Effector memory CD8-positive, alpha-beta T cell (primary cell): ENCODE measurements at places on chromosomes 1 and 21.

DNA sequence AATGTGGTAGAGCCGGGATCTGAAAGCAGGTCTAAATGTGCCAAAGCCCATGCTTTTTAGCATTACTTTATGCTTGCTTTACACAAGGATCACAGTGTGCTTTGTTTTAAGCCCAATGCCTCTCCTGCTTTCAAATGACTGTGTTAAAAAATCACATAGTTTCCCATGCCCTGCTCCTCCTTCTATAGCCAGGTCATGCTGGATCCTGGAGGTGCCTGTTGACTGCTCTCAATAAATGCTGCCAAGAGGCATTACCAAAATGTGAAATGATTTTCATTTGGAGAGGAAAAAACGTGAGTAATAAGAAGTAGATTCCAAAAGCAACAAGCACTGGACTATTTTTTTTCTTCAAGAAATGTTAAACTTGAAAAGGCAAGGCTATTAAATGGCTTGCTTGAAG, 420.7 kb upstream of the USP24 start:
- DNase-seq: no peak

- DNase-seq: no peak
Measured at GRCh38 chr1:172561252-172561651, 28.3 kb downstream of the SUCO start.

DNA sequence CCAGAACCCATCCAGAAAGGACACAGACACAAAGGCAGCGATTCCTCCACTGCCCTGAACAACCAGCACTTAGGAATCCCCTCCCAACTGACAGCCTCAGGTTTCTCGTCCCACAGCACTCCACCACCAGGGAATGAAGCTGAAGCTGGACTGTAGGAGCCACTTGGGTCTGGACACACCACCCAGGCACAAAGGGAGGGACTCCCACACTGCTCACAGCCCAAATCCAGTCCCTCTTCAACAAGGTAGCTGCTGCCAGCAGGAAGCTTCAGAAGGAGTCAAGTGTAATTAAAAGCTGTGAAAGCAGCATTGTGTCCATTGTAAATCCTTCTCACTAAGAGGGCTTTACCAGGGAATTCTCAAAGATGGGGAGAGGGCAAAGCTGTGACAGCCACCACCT, 29.0 kb downstream of the LMX1A start:
- no peak for DNase-seq

DNA sequence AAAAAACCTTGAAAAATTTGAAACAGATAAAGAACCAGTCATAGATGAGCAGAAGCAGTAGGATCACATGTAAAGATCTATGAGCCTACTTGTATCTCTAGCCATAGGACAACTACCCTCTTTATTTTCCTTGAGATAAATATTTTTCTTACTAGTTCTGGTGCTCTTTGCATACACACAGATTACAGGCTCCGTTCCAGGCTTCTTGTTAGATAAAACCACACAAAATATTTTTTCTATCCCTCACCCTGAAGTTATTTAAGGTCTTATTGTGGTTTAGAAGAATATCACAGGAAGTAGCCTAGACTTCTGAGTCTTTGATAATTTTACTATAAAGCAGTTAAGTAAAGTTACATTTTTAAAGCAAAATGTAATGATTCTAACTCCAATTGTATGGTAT, 512.2 kb downstream of the NEGR1 start:
- no peak for DNase-seq

DNA sequence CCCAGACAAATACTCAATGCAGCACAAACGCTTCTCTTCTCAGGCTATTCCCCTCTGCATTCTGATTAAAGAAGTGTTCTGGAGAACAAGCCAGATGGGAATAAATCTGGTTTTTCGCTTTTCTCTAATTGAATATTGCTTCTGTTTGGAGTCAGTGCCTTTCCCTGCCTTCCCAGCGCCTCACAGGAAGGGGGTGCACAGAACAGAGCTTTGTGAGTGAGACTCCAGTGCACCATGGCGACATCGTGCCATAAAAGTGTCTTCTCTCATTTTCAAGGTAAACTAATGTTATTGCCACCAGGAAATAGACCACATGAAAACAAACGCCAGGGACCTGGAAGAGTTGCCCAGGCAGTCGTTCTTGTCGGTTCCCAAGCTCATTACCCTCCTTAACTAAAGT, 43.6 kb upstream of the SLC45A1 start:
- no peak for DNase-seq

- DNase-seq: no peak
Measured at GRCh38 chr1:1356796-1357401, 1.5 kb downstream of the MXRA8 start.

DNA sequence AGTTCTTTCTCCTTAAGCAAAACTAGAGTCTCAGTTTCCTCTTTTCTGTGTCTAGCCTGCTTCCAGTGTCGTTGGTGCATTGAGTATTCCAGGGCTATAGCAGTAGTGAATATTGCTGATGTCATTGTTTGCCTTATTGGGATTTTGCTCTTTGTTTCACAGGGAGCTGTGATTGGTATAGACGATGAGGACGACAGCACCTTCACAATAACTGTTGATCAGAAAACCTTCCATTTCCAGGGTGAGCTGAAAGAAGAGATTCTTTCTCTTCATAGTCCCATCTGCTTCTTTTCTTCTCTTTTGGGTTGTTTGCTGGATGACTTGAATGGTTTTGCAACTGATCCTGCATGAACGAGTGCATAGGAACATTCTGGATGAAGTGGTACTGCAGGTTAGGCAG, 52.4 kb downstream of the OSBPL9 start:
- no peak for DNase-seq

- DNase-seq: no peak
Measured at GRCh38 chr1:37892151-37893047, 33.0 kb upstream of the MTF1 start.

GRCh38 chr21:38349111-38349746, 92.4 kb downstream of the KCNJ15 start:
- DNase-seq: no peak

- no peak for DNase-seq
Measured at GRCh38 chr1:2412773-2413494, 570 bp upstream of the PEX10 start.

GRCh38 chr1:153978274-153978909, 918 bp upstream of the JTB start:
- DNase-seq: no peak

GRCh38 chr1:158354255-158354654, 561 bp downstream of the CD1E start:
- no peak for DNase-seq

GRCh38 chr1:174297351-174297750, 138.0 kb downstream of the RABGAP1L start:
- no peak for DNase-seq

GRCh38 chr21:45494135-45494850, 47.9 kb downstream of the SLC19A1 start:
- no peak for DNase-seq

- no peak for DNase-seq
Measured at GRCh38 chr1:107525145-107525544, 384.3 kb downstream of the NTNG1 start.

- no peak for DNase-seq
Measured at GRCh38 chr1:222613627-222614026, 4.3 kb upstream of the MIA3 start.

DNA sequence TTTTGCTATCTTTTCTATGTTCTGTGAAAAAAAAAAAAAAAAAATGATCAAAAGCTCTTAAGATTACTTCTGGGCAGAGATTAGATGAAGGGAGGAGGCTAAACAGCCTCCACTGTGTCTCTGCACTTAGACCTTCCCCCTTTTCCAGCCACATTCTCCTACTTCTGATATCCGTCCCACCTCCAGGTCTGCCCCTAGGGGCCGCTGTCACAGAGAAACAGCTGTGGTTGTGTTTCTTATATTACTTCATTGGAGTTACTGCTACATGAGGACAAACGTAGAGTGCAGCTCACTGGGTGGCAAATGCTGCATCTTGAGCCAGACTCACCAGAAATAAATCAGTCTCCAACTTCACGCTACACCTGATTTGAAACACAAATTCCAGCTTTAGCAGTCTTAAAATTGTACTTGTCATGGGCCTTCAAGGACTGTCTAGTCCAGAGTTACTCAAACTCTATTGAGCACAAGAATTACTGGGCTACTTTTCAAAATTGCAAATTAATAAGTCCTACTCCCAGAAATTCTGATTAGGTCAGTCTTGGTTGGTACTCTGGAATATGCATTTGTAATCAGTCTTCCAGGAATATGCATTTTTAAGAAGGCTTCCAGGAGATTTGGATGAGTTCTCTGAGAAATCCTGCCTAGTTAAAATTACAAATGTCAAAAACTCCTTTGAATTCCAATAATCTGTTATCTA, 125.2 kb upstream of the PTBP2 start:
- DNase-seq: no peak

- no peak for DNase-seq
Measured at GRCh38 chr1:223662943-223663342, 2.6 kb downstream of the CAPN8 start.

GRCh38 chr1:2019571-2020309, 595 bp downstream of the GABRD start:
- no peak for DNase-seq

- DNase-seq: peak; percentile 36
Measured at GRCh38 chr1:19484798-19485361, 459 bp downstream of the CAPZB start.

DNA sequence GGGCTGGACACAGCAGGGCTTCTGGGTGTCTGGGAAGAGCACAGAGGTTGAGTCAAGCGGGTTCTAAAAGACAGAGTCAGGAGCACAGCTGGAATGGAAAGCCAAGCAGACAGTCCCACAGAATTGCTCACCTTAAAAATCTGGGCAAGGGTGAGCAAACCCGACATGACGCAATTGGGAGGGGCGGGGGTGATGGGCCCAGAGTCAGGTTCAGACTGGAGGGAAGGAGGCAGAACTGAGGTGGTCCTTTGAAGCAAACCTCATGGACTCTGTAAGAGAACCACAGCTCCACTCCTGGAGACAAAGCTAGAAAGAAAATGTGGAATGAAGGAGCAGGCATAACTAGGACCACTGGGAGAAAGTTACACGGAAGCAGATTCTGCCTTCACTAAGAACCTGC, 49.0 kb downstream of the FAM78B start:
- DNase-seq: no peak

DNA sequence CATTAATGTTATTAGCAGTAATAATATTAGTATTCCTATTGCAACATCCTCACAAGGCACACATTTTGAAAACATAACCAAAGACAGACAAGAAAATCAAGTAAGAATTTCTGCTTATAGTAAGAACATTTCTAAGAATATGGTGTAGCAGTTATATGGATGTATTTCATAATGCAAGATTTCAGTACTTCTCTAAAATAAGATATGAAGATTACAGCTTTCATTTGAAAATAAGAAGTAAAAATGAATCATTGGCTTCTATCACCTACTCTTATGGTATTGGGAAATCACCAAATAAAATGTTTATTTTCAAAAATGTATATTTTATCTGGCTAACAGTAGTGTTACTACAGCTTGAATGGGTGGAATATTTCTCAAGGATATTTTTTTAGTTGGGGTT, 103.8 kb upstream of the USP25 start:
- DNase-seq: no peak

- no peak for DNase-seq
Measured at GRCh38 chr1:118960026-118960561, 28.0 kb downstream of the TBX15 start.
